ENCODE measurements at places on chromosomes 11 and 22.

GRCh38 chr11:13862845-13863392, 99.6 kb upstream of the SPON1 start:
- DNase-seq = no peak

GRCh38 chr22:35905894-35906293, 122.7 kb downstream of the RBFOX2 start:
- no peak for DNase-seq

DNA sequence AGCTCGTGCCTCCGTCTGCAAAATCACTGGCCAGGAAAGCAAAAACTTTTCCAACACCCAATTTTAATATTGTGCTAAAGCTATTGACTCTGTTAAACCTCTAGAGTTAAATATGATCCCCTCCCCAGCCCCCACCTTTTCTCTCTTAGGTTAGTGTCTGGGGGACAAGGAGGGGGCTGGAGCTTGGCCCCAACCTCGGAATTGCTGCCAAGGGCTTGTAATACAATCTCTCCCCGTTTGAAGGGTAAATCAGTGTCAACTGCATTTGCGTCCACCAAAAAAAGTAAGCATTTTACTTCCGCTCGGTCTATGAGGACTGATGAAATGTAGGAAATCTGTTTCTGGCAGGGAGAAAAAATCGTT, at the start of gene GAS2:
Gene GAS2 (plus strand): TSS at position 287 of the 363 bp plus-strand sequence. CDS start 8,259 bp downstream, outside the sequence.
- DNase-seq = no peak

- DNase-seq = no peak
Measured at GRCh38 chr11:47001781-47002181, 65.2 kb downstream of the CSTPP1 start.

DNA sequence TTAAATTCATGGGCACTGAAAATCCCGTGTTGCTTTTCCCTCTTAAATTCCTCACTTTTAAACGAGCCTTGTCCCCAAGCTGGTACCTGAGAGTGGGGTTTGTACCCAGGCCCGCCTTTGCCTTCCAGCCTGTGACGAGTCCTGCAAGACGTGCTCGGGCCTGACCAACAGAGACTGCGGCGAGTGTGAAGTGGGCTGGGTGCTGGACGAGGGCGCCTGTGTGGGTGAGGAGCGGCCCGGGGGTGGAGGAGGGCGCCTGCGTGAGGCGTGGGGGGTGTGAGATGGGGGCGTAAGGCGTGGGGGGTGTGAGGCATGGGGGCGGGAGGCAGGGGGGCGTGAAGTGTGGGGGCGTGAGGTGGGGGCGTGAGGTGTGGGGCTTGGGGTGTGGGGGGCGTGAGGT, 4.0 kb downstream of the CRELD2 start:
- DNase-seq = no peak

GRCh38 chr11:71321433-71322191, 69.2 kb upstream of the SHANK2 start:
- DNase-seq = no peak

DNA sequence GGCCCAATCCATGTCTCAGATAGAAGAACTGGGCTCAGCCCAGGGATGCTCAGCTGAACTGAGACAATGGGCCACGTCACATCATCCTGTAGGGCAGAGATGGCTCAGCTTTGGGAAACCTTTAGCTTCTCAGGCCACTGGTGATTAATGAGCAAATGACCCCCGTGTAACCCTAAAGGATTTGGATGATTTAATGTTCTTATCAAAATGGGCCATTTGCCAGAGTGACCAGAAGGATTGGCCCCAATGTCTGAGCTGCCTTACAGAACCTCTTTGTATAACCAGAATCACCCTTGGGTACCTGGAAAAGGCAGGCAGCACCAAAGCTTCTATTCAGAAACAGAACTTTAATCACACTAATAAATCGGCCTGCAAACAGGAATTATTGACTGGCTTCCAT, 73.7 kb downstream of the ABTB2 start:
- no peak for DNase-seq

- no peak for DNase-seq
Measured at GRCh38 chr11:114274637-114275036, 21.6 kb upstream of the NNMT start.

DNA sequence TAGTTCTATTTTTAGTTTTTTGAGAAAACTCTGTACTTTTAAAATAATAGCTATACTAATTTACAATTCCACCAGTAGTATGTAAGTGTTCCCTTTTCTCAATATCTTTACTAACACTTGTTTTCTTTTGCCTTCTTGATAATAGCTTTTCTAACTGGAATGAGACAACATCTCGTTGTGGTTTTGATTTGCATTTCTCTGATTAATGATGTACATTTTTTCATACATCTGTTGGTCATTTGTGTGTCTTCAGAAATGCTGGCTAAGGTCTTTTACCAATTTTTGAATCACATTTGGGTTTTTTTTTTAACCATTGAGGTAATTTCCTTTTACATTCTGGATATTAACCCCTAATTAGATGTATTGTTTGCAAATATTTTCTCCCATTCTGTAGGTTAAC, 258.9 kb downstream of the DYNC2H1 start:
- no peak for DNase-seq

DNA sequence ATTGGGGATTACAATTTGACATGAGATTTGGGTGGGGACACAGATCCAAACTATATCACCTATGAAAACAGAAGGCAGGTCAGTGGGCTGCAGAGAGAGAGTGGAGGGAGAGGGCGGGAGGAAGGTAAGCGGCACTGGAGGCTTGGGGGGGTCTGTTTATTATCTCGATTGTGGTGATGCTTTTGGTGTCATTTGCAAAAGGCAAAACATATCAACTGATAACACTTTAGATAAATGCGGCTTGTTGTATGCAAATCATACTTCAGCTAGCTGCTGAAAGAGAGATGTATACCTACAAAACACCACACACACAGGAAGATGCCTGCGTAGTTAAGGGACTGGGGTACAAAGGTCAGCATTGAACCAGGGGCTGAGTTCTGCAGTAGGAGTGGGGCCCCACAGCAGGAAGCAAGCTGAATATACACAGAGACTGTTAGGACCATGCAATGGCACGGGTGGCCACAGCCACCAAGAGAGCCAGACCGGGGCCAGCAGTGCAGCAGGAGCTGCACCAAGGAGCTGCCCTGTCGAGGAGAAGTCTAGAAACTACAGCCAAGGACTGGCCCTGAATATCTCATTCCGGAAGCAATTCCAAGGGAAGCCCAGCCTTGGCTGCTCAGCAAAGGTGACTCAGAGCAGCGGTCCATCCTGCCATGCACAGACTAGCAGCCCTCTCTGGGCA, 23.8 kb upstream of the TOLLIP start:
- DNase-seq = no peak

DNA sequence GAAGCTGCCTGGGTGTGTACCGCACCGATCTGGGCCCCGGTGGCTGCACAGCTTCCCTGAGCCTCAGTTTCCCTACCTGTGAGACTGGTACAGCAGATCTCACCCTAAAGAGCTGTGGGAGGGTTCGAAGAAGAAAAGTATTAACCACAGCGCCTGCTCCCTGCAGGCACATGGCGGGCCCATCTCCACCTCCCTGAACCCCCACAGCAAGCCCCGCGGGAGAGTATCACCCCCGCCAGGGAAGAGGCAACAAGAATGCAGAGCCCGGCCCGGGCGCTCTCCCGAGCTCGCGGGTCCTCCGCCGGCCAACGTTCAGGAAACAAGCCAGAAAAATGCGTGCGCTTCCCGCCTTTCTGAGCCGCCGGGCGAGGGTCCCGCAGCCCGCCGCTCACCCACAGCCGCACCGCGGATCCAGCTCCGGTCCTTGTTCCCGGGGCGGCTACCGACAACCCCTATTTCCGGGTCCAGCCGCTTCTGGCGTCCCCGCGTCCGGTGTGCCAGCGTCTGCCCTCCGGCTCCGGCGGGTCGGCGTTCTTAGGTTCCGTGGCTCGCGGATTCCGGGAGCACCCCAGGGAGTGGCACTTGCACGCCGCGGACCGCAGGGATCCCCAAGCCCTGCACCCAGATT, at the start of gene TOP3B:
Gene TOP3B (minus strand): TSS at position 450 of the 628 bp plus-strand sequence. CDS start 7,078 bp downstream, outside the sequence.
- peak; percentile 93 for DNase-seq

DNA sequence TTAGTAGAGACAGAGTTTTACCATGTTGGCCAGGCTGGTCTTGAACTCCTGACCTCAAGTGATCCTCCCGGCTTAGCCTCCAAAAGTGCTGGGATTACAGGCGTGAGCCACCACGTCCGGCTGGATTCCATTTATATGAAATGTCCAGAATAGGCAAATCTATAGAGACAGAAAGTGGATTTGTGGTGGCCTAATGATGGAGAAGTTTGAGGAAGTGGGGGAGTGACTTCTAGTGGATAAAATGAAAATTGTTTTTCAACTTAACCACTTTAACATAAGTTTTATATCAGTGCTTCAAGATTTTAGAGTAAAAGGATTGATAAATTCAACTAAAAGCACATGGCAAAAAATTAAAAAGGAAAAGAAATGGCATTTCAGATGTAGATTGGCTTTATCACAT, 66.2 kb downstream of the HIPK3 start:
- no peak for DNase-seq

DNA sequence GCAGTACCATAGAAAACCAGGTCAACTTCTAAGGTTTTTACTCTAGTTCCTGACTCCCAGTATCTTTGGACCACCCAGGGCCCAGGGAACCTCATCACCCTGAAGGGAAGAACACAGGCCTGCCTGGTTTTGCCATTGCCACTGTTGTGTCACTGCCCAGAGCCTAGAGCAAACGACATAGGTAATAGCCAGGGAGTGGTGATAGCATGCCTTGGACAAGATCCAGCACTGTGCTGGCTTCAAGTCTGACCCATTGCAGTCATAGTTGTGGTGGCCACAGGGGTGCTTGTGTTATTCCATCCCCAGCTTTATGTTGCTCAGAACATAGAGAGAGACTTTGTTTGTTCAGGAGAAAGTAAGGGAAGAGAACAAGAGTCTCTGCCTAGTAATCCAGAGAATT, 2310.2 kb downstream of the LRRC4C start:
- DNase-seq = no peak

- DNase-seq = no peak
Measured at GRCh38 chr11:34651551-34651950, 30.7 kb downstream of the EHF start.

GRCh38 chr11:70603756-70604211, 205.5 kb downstream of the CTTN start:
- DNase-seq = no peak

DNA sequence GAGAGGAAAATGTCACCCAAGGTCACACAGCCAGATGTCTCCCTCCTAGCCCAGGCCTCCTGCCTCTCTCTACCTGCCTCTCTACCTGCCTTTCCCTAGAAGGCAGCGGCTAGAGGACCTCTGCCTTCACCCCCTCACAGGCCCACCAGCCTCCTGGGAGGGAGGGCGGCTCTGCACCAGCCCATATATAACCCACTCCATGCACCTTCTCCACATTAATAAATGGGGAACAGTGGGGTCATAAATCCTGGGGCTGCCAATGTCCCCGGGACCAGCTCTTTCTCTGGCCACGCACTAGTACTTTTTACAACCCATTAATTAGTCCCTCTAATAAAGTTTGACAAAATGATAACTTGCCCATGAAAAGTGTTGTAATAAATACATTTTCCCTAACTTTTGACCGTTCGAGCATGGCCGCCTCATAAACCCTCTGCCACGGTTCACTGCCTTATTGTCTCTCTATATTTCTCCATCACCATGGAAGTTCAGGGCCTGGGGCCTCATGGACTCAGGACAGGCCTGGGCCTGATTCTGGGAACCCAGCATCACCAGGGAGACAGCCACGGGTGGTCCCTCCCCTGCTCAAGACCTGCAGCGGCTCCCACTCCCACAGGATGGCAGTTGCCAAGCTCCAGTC, 102.1 kb downstream of the MN1 start:
- no peak for DNase-seq

- no peak for DNase-seq
Measured at GRCh38 chr11:119783466-119784400, 54.7 kb upstream of the NECTIN1 start.

DNA sequence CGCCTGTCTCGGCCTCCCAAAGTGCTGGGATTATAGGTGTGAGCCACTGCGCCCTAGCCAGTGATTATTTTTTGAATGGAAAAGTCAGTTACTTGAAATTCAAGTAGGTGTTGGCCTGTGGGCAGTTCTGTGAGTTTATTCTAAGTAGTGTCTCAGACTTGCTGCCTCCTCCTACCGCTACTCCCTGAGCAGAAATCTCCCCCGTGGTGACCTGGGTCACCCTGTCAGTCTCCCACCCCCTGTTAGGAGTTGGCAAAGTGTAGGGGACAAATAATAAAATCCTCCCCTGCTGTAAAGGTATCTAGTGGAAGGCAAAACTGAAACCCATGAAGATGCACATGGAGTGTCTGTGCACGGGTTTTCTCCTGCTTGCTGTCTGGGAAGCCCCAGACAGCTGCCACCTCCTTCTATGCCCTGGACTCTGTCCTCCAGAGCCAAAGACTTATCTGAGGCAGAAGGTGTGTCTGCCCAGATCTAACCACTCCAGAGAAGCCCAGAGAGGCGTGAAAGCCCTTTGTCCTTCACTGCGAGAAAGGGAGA, 26.3 kb downstream of the SNAP29 start:
- no peak for DNase-seq

DNA sequence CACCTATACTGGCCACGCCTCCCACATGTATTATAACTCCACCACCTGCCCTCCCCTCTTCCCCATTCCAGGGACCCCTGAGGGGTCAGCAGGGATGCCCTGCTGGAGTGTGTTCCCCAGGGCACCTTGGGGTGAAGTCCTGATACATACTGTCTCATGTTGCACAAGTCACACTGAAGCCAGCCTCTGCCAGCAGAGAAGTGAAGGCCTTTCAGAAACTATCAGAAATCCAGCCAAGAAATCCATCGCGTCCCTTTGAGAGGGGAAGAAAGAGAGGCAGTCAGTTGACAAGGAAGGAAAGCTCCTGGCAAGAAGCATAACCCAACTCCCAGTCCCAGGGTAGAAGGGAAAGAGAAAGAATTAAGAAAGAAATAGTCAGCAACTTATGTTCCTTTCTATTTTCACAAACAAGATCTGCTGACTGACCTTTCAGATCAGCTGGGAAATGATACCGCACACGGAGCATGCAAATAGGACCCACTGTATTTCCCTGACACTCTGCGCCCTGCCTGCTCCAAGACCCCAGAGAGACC, 45.2 kb downstream of the SC5D start:
- DNase-seq = no peak

- no peak for DNase-seq
Measured at GRCh38 chr11:64053699-64054098, 18.0 kb downstream of the FLRT1 start.

- no peak for DNase-seq
Measured at GRCh38 chr11:86255896-86256295, 11.3 kb downstream of the EED start.

DNA sequence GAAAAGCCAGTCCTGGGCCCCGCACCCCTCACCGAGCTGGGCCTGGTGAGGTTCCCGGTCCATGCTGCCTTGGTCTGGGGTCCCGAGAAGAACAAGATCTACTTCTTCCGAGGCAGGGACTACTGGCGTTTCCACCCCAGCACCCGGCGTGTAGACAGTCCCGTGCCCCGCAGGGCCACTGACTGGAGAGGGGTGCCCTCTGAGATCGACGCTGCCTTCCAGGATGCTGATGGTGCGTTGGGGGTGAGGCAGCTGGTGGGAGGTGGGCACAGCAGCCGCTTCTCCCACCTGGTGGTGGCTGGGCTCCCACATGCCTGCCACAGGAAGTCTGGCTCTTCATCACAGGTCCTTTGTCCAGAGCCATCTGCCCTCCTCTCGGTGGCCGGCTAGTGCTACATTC, 4.5 kb upstream of the SMARCB1 start:
- DNase-seq = no peak

- DNase-seq = no peak
Measured at GRCh38 chr11:115153135-115153534, 351.1 kb downstream of the CADM1 start.

Measured in activated effector memory CD4-positive, alpha-beta T cell treated with anti-CD3 and anti-CD28 coated beads, Interleukin-2, amount 50 U/mL, for 16 hours (primary cell).